ENCODE measurements at places on chromosomes 3 and 15.

GRCh38 chr15:70399204-70399603, 301.5 kb upstream of the TLE3 start:
- DNase-seq: no peak

GRCh38 chr3:65343736-65344135, 655.9 kb upstream of the ADAMTS9 start:
- no peak for DNase-seq

- no peak for DNase-seq
Measured at GRCh38 chr3:176351408-176351807, 845.9 kb downstream of the TBL1XR1 start.

DNA sequence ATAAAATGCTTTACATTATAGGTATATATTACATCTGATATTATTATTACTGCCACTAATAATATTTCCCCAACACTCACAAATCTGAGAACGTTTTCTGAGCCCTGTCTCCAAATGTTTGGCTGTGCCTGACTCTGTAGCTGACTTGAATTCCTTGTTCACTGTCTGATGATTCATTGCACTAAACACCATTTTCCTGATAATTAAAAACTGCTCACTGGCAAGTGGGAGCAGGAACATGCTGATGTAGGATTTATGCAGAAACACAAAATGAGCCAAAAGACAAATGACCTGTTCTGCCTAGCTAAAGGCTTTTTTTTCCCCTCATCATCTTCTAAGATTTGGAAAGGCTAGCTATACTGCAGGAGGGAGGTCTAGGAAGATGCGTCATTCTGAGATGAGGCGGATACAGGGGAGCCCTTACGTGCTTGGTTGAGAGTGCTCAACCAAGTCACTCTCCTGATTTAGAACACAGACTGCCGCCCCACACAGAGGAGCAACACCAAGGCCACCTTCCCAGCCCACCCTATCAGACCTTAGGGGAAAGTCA, 380.7 kb downstream of the EPHB1 start:
- DNase-seq: no peak

DNA sequence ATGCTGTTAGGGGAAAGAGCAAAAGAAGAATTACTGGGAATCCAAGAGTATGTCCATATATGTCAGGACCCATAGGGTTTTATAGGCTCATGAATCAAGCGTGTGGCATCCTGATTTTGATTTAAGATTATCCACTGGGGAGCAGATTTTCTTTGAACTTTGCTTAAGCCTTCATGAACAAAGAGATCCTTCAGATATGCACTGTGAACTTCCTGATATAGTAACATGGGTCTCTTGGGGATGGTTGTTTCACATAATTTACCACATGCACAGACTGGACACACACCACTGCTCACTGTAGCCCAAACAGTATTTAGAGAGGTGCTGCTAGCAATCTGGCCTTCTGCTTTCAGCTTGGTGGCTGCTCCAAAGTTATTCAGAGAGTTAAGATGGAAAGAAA, 200.9 kb upstream of the ZPLD1 start:
- peak; percentile 94 for DNase-seq

GRCh38 chr15:75776065-75776423, 63.4 kb upstream of the CSPG4 start:
- DNase-seq: no peak

- DNase-seq: peak; percentile 59
Measured at GRCh38 chr3:51391566-51392354, 675 bp downstream of the RBM15B start.

DNA sequence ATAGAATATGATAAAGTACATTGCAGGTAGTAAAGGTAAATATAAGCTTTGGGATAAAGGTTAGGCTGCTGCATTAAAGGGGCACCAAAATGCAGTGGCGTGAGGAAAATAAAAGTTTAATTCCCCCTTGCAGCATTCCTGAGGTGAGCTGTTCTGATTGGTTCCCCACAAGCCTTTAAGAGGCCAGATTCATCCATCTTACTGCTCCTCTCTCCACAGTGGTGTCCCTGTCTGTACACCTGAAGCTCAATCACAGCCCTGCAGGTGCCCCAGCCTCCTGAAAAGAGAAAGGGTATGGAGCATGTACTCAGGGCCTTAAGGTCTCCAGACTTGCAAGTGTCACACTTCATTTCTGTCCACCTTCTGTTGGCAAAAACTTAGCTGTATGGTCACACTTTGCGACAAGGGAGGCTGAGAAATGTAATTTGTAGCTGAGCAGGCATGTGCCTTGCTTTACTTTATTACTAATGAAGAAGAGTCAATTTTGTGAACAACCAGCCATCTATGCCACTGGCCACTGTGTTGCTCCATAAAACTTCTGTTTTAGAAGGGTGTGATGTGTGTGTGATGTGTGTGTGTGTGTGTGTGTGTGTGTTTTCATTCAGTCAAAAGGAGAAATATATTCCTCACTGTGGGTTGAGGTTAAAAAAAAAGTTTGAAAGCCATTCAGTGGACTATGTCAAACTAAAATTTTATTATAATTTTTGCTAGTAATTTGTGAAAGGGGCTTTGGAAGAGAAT, 12.8 kb downstream of the LACTB start:
- no peak for DNase-seq

GRCh38 chr3:157115069-157116006, 44.6 kb downstream of the CCNL1 start:
- DNase-seq: no peak

GRCh38 chr3:100042166-100042981, 71.9 kb downstream of the FILIP1L start:
- DNase-seq: no peak

DNA sequence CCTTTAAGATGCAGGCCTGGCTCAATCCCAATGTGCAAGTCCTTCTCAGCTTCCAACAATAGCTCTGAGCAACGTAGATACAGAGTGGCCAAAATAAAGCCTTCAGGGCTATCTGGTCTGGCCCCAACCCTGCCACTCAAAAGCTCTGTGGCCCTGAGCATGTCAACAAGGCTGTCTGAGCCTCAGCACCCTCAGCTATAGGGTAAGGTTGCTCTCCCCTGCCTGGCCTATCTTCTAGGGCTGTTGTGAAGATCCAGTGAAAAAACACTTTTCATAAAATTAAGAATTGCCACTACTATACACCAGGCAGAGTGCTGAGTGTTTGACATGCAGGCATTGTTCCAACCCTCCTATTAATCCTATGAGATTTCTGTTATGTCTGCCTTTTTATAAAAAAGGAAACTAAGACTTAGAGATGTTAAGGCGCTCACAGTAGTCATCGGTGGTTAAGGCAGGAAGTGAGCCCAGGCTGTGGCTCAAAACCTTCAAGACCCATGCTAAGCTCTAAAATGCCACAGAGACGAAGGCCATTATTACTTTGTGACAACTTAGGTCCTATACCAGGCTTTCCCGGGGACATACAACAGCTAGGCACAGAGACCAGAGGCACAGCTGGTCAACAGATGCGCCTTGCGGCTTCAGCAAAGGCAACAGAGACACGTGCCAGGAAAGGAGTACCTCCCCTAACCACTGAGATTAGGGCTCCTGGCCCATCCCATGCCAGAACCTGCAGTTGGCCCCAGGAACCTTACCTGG, 5.1 kb downstream of the POLG start:
- no peak for DNase-seq

DNA sequence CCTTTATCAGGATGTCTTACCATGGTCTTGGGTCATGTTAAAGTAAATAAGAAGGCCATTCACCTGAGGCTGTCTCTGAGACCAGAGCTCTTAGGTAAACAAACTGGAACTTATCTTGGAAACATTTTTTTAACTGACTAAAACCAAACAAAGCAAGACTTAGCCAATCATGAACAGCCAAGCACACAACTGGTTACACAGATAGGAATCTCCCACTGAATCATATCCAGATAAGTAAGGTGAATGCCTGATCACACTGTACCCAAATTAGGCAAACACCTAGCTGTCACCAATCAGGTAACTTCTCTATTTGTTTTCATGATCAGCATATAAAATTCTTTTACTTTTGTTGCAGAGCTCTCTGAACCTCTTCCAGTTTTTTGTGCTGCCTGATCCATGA, 205.4 kb downstream of the CNTN3 start:
- no peak for DNase-seq

DNA sequence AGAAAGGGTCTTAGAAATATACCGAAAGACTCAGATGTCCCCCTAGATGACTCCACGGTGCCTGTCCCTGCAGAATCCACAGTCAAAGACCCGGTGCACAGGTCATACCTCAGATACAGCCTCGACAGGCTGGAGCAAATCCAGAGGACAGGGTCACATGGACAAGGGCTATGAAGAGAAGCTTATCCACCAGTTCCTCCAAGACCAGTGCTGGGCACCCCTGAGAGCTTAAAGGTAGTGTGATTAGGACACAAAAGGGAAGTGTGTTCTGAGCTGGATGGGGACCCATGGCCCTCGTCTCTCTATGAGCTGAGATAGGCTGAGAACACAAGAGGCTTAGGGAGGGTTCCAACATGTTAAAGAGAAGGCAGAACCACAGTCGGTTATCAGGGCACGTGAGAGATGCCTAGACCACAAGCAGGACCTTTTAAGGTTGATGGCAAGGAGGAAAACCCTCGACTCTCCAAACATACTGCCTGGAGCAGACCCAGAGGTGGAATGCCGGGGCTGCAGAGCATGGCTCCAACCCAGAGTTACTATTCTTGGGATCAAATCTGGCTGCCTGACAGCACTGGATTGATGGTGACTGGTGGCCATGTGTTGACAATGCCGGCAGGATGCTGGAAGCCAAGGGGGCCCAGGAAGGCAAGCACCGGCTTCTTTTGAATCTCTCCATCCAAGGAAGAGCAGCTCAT, 46.9 kb downstream of the ADCY5 start:
- no peak for DNase-seq

DNA sequence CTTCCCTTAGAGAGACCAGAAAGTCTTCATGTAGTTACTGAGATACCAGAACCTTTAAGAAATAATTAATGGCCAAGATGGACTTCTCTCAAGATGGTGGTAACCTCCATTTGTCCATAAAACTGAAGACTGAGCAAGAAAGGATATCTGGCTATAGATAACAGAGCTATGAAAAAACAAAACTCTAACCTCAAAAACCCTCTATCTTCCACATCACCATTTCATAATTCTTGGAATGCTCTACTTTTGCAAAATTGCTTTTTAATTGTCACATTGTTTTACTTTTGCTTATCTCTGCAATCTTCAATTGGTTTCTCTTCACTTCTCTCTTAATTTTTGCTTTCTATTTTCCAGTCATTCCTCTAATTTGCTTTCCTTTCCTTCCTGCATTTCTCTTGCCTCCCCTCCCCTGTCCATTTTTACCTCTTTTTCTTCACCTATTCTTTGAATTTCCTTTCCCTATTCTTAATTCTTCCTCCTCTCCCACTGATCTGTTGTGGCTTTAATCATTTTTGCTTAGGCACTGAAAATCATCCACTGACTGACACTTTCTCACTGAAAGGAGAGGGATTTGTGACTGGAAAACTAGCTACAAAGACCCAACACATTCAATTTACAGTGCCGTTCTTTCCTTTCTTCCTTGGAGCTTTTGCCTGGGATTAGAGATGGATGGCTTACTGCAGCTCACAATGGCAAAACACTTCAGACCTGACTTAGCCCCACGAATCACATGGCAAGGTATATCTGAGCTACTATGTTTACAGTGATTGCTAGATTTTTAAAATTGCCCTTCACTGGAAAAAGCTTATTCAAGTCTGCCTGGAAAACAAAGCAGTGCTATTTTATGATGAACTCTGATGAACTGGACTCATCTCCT, 242.8 kb downstream of the CHST2 start:
- no peak for DNase-seq

DNA sequence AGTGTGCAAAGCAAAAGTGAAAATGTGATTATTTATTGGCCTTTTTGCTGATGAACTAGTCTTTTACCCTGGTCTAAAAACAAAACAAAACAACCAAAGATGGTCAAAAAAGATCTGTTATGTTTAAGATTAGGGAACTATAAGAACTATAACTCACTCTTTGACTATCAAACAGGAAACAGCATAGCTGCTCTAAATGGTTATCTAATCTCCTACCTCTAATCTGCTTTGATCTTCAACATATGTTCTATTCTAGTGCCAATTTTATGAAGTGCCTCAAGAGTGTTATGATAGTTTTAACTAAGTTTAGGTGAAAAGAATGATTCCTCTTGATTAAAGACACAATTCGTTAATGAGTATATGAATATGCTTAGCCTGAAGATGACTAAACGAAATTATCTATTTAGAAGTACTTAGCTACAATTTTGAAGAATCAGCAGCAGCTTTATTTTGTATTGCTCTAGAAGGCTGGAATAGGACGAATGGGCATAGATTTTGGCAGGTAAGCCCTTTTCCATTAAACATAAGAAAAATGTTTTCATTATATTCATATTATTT, 46.0 kb downstream of the SETD2 start:
- DNase-seq: no peak

- DNase-seq: no peak
Measured at GRCh38 chr3:24614359-24614758, 119.7 kb upstream of the THRB start.

DNA sequence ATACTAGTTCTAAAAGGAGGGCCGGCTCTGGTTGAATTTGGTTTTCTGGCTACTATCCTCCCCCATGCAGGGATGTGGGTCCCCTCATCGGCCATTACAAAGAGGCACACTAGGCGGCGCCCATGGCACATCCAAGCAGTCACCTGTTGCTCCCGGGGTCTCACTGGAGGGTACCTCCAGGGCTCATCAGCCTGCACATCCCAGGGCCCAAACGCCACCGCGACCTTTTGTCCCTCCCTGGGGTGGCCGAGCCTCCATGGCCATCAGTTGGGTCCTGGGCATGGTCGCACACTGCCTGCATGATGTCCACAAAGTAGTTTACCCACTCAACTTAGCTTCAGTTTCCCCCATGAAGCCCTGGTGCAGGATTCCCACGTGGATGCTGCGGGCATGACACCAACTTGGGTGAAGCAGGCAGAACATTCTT, 28.3 kb downstream of the IDH3A start:
- peak; percentile 62 for DNase-seq

DNA sequence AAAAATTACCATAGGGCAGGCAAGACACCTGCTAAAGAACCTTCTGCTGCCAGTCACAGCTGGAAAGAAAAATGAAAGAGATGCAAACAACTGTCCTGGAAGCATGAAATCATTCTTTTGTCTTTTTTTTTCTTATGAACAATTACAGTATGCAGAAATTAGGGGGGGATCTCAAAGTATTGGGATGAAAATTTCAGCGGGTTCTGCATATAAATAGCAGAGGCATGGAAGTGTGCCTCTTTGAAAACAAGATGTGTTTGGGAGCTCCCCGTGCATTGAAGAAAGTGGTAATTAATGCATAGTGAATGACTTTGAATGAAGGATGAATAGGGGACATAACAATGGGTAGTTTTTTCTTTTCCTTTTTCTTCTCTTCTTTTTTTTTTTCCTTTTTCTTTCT, 431.2 kb downstream of the SOX2 start:
- peak; percentile 24 for DNase-seq
